ENCODE measurements at places on chromosomes 5 and 9.

DNA sequence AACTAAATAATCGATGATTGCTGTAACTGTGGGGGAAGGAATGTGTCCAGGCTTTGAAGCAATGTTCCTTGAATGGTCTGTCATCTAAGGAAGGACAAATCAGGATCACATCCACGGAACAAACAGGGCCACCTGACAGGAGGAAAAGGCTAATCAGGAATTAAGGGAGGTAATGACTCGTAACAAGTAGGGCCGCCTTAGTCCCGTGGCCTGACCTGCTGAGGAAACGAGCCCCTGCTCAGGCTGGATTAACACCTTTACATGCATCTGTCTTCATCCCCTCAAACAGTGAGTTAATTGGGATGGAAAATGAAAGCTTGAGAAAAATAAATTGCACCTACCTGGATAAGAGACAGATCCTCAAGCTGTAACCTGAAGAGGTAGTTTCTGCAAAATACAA lies 227.8 kb downstream of the SEMA5A start:
- peak; percentile 29 for DNase-seq

DNA sequence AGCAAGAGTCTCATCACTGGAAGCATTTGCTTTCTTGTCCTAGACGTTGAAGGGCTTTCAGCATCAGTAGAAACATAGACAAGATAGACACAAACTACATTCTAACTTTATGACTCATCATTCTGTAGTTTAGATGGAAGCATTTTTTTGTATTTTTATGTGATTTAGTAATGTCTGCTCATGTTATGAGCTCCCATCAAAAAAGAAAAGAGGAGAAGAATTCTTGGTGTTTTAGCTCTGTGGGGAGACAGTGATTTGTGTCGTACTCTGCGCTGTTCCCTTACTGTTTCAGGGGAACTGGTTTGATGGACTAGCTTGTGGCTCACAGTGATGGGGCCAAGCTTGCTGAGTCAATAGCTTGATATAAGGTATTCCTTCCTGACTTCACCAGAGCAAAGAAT lies 159.2 kb upstream of the WWC1 start:
- DNase-seq: no peak

DNA sequence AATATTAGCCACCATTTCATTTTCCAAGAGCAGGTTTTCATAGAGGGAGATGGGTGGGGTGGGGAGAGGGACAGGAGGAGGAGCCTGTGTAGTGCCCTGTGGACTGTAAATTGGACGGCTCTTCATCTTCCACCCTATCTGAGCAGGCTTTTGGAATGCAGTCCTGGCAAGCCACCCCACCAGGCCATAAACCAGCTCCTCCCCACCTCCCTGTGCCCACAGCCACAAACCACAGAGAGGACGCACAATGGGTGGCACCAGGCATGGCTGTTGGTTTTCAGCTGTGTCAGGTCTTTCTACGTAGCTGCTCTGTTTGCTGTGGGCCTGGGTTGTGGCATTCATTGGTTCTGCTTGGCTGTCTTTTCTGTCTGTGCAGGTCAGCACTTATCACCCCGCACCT lies 58.0 kb downstream of the PLAC8L1 start:
- peak; percentile 29 for DNase-seq

- DNase-seq: no peak
These were observed 170.3 kb downstream of the PJA2 start for GRCh38 chr5:109239456-109239855.

DNA sequence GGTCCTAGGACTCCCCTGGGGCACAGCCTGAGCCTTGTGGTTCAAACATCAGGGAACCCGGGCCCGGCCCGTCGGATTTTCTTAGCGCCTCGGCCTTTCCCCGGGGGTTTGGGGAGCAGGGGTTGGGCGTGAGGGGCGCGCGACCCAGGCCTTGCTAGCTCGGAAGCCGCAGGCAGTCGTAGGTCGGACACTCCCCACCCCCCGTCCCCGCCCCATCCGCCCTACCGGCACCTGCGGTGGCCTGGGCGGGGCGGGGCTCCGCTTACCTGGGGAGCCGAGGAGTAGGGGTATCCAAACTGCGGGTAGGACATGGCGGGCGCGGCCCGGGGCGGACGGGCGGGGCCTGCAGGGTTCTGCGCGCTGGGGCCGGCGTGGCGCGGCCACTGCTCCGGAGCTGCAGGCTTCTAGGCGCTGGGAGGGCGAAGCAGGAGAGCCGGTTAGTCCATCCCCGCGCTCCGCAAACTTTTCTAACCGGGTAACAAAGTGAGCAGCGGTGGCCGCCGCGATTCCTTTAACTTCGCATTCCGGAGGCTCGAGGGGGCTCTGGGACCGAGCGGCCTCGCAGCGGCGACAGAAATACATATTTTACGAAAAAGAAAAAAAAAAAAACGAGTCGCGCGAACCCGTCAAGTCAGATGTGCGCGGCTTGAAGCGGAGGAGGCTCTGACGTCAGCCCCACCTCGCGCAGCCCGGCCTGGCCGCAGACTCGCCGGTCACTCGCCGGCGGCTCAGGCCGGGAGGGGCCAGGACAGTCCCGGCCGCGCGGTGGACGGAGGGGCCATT lies at the start of gene IRX4:
Gene IRX4 (minus strand): TSS at position 589 of the 783 bp plus-strand sequence. CDS start 278 bp downstream, at position 311.
- peak; percentile 29 for DNase-seq
